ENCODE measurements at places on chromosomes 11 and 22.
A peak's percentile ranks its signal among the peaks of the same experiment; 100 is the strongest.

DNA sequence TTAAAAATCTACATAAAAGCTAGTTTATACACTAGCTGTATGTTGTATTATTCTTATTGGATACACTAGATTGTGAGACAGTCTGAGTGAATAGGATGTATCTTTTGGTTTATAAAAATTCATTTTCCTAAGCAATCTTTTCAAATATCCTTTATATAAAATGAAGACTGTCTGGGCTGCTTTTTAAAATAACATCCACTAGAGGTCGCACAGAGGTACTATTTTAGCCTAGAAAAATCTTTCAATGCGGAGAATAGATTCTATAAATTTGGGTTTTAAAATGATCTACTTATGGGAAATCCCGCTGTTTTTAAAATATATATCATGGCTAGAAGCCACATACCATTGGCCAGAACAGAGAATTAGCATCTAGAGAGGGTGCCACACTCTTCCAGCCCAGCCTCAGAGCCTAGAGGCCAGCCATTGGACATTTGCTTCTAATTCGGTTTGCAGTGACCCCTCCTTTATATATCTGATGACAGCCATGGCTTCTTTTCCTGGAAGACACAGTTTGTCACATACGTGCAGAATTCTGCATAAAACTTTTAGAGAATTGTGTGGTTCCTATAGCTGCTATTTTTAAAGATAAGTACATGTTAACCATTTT is 7.3 kb downstream of the C11orf97 start:
- DNase-seq = no peak

GRCh38 chr22:32985899-32986765 is 72.0 kb downstream of the SYN3 start:
- DNase-seq = peak; percentile 65

DNA sequence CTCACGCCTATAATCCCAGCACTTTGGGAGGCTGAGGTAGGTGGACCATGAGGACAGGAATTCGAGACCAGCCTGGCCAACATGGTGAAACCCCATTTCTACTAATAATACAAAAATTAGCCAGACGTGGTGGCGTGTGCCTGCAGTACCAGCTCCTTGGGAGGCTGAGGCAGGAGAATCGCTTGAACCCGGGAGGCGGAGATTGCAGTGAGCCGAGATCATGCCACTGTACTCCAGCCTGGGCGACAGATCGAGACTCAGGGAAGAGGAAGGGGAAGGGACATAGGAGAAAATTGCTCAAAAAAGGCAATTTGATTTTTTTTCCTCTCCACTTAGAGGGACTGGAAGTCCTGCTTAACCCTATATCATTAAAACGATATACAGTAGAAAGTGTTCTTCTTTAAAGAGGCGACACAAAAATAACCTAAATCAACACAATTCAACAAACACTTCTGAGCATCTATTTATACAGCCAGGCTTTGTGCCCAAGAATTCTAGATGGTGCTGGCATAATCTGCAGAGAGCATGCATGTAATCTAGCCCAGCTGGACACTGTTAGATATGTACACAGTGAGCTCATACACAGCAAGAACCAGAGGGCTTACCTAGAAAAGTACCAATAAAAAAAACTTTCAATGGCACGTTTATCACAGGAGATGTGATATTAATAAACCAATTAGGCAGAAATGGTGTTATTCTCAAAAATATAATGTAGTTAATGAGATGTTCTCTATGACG is 20.9 kb upstream of the DENND5A start:
- DNase-seq = no peak

DNA sequence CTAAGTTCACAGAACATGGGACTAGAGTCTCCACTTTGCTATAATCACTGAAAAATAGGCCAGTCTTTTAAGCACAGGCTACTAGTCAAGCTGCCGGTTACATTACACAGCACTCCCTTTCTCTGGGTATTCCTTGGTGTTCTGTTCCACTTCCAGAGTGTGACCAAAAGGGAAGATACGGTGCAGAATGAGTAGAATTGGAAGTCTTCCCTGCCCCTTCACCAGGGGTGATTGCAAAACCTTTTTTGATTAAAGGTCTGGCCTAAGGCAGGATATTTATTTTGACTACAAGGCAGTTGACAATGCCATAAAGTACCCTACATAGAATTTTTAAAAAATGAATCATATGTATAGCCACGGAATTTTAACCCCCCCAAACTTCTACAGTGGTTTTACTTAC is 59.6 kb upstream of the ADORA2A start:
- DNase-seq = no peak

- no peak for DNase-seq
These were observed 225.0 kb downstream of the BLID start for GRCh38 chr11:121890946-121891515.

GRCh38 chr11:65298131-65298535 is 16.5 kb upstream of the CDC42EP2 start:
- DNase-seq = no peak

All from GDM1 (cell line).